H54 (cell line): ENCODE measurements at places on chromosomes 3 and 15.

GRCh38 chr3:101984356-101984755 lies 135.0 kb downstream of the NFKBIZ start:
- no peak for DNase-seq

DNA sequence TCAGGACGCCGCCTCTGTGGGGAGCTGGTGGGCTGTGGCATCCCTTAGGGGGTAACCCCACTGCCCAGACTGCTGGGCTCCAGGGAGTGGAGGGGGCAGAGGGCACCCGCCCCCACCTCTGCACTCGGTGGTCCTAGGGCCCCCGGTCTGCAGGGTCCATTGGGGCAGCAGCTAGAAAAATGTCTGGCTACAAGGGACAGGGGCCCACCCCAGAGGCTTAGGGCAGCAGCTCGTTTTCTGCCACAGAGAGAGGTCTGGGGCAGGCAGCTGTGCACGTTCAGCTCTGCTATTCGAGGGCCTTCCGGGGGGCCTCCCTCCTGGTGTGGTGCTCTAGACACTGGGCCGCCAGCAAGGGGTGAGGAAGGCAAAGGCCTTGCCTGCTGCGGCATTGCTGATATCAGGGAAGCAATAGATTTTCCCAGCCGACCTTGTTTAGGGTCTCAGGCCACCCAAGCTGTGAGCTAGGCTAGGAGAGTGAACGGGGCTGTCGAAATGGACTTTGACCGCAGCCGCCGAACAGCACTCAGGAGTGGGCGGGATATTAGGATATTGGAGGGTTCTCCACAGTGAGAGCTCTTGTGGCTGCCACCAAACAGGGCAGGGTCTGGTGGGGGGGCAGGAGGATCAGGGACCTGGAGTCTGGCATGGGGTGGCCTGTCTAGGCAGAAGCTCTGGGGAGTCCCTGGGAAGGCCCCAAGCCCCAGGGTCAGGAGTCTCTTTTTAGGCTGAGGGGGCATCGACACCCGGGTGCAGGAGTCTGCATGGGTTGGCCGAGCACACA lies 61.4 kb upstream of the KLF13 start:
- no peak for DNase-seq

- DNase-seq, result no peak
Observed at GRCh38 chr3:193452338-193452737, 73.8 kb upstream of the ATP13A5 start.

DNA sequence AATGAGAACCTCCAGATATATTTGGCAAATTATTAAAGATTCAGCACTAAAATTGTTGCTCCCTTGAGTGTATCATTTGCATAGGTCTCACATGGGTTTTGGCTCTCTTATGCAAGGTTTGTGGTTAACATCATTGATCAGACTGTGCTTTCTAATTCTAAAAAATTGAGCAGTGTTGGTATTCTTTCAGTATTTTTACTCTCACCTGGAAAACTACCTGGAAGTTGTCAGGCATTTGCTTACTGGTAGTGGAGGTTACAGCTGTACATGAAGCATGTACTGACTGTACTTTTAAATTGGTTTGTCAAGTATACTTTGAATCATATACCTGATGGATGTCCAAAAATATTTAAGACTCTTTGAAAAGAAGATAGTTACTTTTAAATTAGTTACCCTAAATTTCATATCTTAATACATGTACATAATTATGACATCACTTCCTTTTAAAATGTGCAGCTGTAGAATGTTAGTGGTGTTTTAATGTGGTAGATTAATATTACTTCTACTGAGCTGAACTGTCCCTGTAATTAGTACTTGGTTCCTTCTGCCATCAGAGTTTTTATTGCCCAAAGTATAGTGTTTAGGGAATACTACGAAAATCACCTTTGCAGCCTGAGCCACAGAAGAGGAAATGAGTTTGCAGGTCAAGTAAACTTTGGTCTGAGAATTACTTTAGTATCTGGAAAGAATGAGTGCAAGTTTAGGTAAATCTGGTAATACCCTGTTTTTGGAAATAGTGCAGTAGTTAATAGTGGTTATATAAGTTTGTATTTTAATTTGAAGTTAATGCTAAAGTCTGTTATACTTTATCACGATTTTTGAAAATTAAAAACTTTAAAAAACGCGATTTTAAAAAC lies 2.8 kb downstream of the CHD2 start:
- no peak for DNase-seq

DNA sequence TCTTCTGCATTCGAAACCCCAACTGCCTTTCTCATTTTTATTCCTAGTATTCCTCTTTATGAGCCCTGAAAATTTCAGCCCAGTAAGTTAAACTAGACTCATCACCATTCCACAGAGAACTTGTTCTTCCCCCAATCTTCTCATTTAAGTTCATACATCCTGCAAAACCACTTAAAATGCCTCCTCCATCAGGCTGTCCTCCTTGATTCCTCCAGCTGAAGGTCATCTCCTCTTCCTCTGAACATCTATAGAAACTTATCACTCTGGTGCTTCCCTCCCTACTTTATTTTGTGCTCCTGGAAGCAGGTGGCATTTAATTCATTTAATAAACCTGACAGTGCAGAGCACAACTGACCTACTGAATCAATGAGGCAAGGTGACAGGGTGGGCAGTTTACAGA lies 38.3 kb downstream of the VGLL4 start:
- no peak for DNase-seq

DNA sequence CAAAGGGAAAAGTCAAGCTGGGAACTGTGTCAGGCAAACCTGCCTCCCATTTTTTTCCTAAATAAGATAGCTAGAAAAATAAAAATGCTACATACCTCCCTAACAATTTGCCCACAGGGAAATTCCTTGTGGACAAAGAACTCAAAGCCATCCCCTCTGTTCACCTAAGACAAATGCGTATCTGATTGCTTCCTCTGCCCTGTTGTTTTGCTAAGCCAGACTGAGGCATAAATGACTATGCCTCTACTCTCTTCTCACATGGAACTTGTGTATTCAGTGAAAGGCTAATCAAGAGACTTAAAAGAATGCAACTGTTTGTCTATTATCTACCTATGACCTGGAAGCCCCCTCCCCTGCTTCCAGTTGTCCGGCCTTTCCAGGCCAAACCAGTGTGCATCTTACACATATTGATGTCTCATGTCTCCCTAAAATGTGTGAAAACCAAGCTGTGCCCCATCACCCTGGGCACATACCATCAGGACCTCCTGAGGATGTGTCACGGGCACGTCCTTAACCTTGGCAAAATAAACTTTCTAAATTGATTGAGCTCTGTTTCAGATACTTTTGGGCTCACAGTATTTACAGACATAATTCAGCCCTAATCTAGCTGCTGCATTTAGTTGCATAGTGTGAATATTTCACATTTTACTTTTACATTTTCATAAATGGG lies 15.8 kb downstream of the CHD2 start:
- no peak for DNase-seq

- no peak for DNase-seq
Observed at GRCh38 chr3:22937536-22937935, 265.6 kb upstream of the UBE2E2 start.

DNA sequence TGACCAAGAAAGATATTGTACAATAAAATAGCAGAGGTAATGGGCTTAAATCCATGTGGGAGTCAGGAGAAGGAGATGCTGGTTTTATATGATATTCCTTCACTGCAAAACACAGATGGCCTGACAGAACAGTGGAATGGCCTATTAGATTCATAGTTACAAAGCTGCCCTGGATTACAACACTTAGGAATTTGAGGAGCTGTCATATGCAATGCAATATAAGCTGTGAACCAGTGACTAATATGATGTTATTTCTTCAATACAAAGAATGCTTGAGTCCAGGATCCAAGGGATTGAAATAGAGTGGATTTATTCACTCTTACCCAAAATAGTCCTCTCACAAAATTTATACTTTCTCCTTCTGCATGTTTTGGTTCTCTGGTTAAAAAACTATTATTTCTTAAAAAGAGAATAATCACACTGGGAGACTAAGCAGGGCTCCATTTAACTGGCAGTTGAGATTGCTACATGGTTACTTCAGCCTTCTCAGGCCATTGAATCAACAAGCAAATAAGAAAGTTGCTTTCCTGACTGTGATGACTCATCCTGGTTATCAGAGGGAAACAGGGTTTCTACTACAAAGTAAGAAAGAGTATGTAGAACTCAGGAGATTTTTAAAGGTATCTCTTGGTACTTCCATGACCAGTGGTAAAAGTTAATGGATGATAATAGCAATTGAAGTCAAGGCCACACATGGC lies 79.8 kb upstream of the ZPLD1 start:
- peak; percentile 2 for DNase-seq

DNA sequence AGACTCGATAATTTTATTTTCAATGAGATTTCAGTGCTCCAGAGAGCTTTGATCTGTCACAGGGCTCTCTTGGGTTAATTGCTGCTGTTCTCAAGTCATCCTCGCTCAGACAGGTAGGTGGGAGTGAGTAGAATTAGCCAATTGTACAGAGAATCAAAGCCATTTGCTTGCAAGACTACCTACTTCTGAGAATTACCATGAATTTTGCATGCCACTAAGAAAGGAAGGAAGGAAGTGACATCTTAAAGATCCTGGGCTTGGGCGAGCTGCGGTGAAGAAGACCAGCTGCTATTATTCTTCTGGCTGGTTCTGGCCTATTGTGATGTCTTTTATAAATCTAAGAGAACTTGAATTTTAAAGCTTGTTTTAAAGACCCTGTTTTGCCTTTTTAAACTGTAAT lies 154.1 kb upstream of the LPP start:
- no peak for DNase-seq

GRCh38 chr15:71083349-71083748 lies 31.9 kb upstream of the THSD4 start:
- no peak for DNase-seq
